AG10803 (cell line): ENCODE measurements at places on chromosomes 1 and 21.

DNA sequence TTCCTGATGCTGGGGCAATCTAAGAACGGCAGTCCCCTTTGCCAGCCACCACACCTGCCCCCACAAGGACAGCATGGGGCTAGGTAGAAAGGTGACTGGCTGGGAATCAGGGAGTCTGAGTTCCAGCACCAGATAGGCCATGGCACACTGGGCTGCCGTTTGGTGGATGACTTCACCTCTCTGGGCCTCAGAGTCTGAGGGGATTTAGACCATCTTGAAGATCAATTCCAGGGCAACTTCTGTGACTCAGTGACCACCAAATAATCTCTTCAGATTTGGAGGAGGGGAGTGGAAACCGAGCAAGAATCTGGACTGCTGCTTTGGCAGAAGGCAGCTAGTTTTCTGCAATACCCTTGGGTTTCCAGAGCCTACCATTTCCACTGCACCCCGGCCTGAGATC is 92.1 kb upstream of the EDN2 start:
- DNase-seq = peak; percentile 33

DNA sequence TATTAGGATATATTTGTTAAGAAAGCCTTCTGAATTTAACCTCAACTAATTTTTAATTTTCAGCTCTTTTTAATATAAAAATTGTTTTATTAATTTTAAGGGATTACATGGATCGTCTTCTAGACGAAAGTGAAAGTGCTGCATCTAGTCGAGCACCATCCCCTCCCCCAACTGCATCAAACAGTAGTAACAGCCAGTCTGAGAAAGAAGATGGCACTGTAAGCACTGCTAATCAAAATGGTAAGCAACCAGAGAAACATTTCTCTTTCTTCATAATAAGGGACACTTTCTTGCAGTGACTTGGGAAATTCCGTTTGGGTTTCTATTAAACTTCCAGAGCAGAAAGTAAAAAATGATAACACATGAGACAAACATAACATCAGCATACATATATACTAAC is 56.9 kb downstream of the MIER1 start:
- DNase-seq = peak; percentile 23

DNA sequence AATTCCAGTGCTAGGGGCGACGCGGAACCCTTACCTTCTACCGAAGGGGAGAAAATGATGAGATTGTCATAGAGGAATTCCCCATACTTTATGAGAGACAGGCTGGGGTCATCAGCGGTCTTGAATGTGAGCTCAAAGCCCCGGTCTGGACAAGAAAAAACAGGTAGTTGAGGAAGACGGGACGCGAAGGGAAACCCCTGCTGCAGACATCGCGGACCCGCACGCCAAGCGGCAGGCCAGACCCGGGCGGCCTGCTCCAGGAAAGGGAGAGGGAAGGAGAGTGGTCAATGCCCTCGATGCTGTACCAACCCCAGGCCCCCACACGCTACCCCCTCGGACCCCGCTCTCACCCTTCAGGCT is 342 bp downstream of the DDOST start:
- DNase-seq = no peak

DNA sequence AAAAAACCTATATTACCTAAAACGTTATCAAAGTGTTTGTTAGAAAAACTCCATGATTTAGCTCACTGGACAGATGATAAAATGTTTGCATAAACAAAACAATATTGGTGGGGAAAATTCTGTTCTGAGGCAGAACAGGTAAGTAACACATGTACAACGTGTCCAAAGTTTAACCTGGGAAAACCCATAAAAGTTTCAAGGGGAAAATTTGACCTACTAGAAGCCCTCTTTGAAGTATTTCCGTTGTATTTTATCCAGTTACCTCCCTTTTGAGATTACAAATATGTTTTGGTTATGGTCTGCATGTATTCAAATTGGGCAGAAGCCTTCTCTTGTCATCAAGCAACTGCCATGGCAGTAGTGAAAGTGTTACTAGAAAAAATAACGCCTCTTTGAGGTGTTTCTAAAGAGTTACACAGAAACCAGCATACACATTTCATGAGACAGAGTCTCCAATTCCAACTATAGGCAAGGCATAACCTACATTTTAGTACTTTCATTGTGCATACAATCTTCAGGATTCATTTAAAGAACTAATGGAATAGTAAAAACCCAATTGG is 58.0 kb upstream of the PDC start:
- DNase-seq = no peak

GRCh38 chr1:170863621-170864020 is 71.7 kb upstream of the MROH9 start:
- no peak for DNase-seq

DNA sequence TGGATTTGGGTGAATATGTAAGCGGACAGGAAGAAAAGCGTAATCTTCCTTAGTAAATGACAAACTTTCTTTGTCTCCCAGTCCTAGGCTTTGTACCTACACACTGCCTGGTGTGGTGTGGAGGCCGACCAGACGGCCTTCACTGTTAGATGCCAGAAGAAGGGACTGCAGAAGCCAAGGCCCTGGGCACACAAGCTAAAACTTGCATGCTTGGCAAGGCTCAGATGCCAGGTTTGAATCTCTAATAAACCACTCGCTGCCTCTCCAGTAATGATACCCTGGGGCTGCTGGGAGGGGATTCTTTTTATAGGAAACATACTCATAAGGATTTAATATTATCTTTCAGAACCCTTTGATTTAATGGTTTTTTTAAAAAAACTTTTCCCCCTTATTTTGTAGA is 263.8 kb downstream of the PTPRC start:
- DNase-seq = no peak

DNA sequence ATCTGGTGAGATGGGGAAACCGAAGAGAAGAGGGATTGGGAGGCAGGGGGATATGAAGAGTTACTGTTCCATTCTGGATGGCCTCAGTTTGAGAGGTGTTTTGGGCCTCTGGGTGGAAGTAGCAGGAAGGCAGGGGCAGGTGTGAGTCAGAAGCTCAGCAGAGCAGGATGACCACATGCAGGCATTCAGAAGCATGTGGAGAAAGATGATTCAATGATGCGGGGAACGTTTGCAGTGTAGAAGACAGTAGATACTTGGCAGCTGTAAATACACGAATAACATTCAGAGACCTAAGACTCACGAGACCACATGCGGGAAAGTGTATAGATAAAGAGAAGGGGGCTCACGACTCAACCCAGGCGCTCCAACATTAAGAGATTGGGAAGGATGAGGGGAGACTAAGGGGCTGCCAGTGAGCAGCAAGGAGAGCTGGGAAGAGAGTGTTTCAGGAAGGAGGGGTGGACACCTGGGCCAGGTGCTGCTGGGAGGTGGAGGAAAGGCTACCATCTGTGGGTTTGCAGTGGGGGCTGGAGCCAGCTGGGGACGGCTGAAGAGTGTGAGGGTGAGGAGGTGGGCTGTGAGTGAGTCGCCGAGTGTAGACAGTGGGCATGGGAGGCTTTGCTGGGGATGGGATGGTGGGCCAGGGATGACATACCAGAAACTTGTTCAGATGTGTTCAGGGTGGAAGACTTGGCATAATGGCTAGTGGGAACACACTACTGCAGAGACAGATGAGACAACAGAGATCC is 5.8 kb upstream of the EPS8L3 start:
- peak; percentile 74 for DNase-seq

- no peak for DNase-seq
These were observed 111.4 kb downstream of the KCND3 start for GRCh38 chr1:111878091-111878490.

- no peak for DNase-seq
These were observed 36.2 kb upstream of the EFCAB14 start for GRCh38 chr1:46755121-46755520.

- no peak for DNase-seq
These were observed 21.0 kb downstream of the CD2 start for GRCh38 chr1:116775116-116775752.

DNA sequence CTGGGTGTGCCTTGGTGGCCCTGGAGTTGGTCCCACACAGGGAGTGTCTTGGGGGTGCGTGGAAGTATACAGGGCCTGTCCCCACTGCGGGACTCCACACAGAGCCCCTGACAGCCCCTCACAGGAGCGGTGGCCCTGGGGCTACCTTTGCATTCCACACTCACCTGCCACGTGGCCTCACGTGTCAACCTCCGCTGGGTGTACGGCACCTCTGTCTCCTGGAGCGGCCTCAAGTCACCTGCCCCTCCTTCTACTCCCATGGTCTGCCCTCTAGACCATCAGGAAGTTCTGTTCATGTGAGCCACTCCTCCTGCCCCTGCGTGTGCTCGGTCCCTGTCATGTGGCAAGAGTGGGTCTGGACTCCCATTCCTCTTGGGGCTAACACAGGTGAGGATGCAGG is 58.6 kb downstream of the FAAP20 start:
- DNase-seq = no peak

GRCh38 chr1:199101635-199102034 is 462.8 kb downstream of the PTPRC start:
- no peak for DNase-seq

DNA sequence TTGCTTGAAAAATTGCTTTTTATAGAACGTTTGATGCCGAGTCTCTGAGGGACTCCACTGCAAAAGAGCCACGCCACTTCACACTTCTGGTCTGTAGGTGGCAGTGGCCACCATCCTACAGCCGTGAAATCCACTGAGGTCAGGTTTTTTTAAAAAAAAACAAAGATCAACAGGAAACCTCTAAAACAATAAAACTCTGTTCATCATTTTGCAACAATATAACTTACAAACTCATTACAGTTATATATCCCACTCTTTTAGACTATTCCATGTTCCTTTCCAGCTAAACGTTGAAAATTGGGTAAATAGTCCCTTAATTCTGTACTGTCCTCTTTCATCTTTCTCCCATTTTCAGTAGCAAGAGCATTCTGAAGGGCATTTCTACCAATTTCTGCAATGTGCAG is 64.6 kb upstream of the FMN2 start:
- peak; percentile 66 for DNase-seq

- DNase-seq = no peak
These were observed 189.1 kb upstream of the C1orf87 start for GRCh38 chr1:60262701-60263100.

GRCh38 chr21:38660333-38661196 is 145.2 kb upstream of the ETS2 start:
- DNase-seq = no peak

GRCh38 chr1:171019971-171020370 is 70.7 kb upstream of the FMO3 start:
- DNase-seq = no peak

DNA sequence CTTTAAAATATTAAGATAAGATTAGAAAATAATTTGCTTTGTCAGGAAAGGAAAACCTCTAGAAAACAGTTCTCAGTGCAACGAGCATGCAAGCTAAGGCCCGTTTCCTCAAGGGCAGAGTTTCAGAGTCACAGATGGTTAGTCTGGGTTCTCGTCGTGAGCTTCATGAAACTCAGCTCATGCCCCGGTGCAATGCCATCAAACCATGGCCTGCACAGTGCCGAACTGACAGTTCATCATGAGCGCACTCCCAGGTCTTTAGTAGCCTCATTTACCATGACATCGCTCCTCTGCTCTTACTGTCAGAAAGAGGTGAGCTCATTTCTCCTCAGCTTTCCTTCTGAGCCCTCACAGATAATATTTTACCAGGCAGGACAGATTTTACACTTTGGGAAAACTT is 319.2 kb downstream of the NTNG1 start:
- no peak for DNase-seq

DNA sequence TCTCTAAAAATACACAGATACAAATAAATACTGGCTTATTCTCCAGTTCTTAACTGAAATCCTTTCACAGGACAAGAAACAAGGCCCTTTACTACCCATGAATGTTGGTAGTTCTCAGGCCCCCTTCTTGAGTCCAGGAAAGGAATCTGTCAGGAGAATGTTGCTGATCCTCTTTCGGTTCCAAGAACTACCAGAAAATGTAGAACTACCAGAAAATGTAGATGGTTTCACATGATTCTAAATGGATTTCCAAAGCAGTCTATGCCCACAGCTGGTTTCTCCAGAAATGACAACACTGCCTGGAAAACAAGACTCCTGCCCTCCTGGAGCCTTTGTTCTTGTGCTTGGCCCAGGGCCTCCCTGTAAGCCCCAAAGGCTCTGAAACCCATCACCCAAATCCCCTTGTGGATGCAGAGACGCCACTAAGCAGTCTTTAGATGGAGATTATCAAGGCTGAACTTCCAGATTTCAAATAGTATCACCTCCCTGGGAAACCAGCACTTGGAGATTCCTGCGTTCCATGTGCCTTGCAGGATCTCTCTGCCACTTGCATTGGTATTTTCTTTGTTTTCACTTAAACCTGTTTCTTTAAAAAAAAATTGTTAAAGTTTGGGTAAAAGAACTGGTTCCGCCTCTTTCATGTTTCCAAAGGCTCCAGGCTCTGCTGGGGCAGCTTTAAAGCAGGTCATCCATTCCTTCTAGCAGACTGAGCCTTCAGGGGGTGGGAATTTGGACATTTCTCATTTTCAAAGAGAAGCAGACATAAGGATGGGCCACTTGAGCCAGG is 53.4 kb downstream of the MAN1C1 start:
- DNase-seq = no peak

GRCh38 chr1:201563406-201563780 is 24.5 kb downstream of the NAV1 start:
- no peak for DNase-seq

- DNase-seq = peak; percentile 5
These were observed 214.6 kb downstream of the TRABD2B start for GRCh38 chr1:47782414-47783166.

GRCh38 chr1:64505232-64505943 is 35.5 kb downstream of the CACHD1 start:
- no peak for DNase-seq

DNA sequence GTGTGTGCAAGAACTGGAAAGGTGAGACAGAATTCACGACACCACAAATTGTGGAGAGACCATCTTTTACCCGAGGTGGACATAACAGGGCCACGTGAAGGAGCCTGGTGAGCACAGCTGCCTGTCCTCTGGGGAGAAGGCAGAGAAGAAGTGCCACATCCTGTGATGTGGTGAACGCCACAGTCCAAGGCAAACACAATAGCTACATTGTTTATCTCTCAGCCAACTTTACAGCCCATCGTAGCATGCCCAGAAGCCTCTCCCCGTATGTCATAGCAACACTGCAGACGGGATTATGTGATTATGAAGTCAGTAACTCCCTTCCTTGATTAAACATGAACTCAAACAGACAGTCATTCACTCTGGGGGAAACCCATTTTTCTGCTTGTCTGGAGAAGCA is 612.2 kb downstream of the SMYD3 start:
- no peak for DNase-seq
